ENCODE measurements at places on chromosomes 11 and 22. TPM values are rescaled to one million over a fixed set of nuclear protein-coding genes. Genes with fewer than 3 reads are reported as not detected.

DEUP1 gene
- not detected for total RNA-seq

OR5M8 gene
- total RNA-seq: not detected

HBE1 gene
- not detected for total RNA-seq

PRAME gene
- total RNA-seq: not detected

MIOX gene
- total RNA-seq: not detected

TOB2 gene
- 35.7 TPM for total RNA-seq

SVIP gene
- 0.51 TPM for total RNA-seq

TSPAN18 gene
- total RNA-seq: not detected

LSP1 gene
- total RNA-seq: not detected

CARD16 gene
- total RNA-seq: not detected

KRTAP5-6 gene
- total RNA-seq: not detected
